Uterus (tissue), 4 donors: ENCODE measurements at places on chromosomes 6 and 20. TPM values are rescaled to one million over a fixed set of nuclear protein-coding genes. Genes with fewer than 3 reads are reported as not detected.

The FERMT1 gene
- 7.6 TPM for total RNA-seq

The TTK gene
- not detected for total RNA-seq

The SIRPD gene
- total RNA-seq: not detected

The WDR46 gene
- total RNA-seq: 60.3 TPM

The CEP43 gene
- 8.5 TPM for total RNA-seq

The HLA-DQB2 gene
- not detected for total RNA-seq

The GPX5 gene
- not detected for total RNA-seq

The ADGRG6 gene
- total RNA-seq: 12.0 TPM
